Type B pancreatic cell (in vitro differentiated cells): ENCODE measurements at places on chromosomes 2 and 18. TPM values are rescaled to one million over a fixed set of nuclear protein-coding genes. Genes with fewer than 3 reads are reported as not detected.

DNA sequence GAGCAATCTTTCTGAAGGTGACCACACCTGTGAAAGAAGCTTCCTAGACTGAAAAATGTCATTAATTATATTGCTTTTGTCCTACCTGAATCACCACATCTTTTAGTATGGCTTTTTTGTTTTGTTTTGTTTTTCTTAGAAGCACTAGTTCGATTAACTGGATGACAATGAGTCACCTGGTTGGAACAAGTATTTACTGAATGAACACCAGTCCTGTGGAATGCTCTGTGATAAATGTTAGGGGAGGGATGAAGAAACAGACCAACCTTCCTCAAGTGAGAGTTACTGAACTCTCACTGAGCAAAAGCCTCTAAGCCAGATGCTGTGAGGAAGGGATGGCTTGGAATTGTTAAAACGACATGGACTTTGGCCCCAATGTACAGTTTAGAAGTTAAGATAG lies 26.8 kb upstream of the DCC start:
- no peak overlapping the region for H3K4me3 ChIP-seq
- no peaks in the 10 kb centered on the region for H3K36me3 ChIP-seq
- H3K27me3 ChIP-seq, result peaks cover 12% of the 10 kb centered on the region
- H3K4me1 ChIP-seq, result peaks cover 14% of the 10 kb centered on the region
- DNase-seq, result no peak

- H3K4me3 ChIP-seq, result no peak overlapping the region
- H3K4me1 ChIP-seq, result peaks cover 38% of the 10 kb centered on the region
- H3K27ac ChIP-seq, result peak overlapping the region; percentile 34
- peaks cover 19% of the 10 kb centered on the region for H3K36me3 ChIP-seq
- no peak for DNase-seq
These were observed 80.6 kb downstream of the NRP2 start for GRCh38 chr2:205762881-205763280.

ERMN gene
- total RNA-seq, result 1.2 and 1.6 TPM in 2 replicates

CTLA4 gene
- total RNA-seq, result not detected in 2 replicates

C2orf72 gene
- 9.9 and 16.7 TPM in 2 replicates for total RNA-seq

DNA sequence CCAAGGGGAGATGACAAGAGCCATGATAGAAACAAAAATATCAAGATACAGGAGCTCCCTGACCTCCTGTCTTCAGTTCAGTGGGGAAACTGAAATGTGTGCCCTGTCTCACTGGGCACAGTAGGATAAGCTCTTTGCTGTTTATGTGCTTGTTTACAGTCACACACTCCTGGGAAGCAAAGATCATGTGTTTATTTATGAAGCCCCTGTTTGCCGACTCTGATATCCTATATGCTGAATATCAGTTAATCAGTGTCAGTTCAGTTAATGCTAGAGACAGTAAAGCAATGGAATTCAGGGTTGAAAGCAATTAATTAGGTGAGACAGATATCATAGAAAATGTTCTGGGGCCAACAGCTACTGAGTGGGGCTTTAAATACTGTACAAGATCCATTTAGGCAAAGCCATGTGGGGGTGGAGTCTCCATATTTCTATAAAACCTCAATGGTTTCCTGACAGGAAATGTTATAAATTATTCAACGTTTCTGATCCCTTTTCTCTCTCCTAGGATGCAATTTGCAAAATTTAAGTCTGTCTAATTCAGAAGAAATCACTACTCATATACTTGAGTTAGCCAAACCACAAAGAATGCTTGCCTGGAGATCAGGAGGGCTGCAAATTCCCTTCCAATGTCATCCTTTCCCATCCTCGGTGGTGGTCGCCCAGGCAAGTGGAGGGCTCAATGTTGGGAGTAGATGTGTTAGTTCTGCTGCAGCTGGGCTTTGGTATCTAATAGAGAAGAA lies 551.3 kb downstream of the CMPK2 start:
- no peaks in the 10 kb centered on the region for H3K36me3 ChIP-seq
- H3K27me3 ChIP-seq, result no peaks in the 10 kb centered on the region
- no peak overlapping the region for H3K27ac ChIP-seq
- no peak for DNase-seq
- H3K4me3 ChIP-seq, result no peak overlapping the region
- peaks cover 23% of the 10 kb centered on the region for H3K4me1 ChIP-seq

GALM gene
- 14.0 and 16.1 TPM in 2 replicates for total RNA-seq

TTR gene
- 2,711 and 3,458 TPM in 2 replicates for total RNA-seq

DNA sequence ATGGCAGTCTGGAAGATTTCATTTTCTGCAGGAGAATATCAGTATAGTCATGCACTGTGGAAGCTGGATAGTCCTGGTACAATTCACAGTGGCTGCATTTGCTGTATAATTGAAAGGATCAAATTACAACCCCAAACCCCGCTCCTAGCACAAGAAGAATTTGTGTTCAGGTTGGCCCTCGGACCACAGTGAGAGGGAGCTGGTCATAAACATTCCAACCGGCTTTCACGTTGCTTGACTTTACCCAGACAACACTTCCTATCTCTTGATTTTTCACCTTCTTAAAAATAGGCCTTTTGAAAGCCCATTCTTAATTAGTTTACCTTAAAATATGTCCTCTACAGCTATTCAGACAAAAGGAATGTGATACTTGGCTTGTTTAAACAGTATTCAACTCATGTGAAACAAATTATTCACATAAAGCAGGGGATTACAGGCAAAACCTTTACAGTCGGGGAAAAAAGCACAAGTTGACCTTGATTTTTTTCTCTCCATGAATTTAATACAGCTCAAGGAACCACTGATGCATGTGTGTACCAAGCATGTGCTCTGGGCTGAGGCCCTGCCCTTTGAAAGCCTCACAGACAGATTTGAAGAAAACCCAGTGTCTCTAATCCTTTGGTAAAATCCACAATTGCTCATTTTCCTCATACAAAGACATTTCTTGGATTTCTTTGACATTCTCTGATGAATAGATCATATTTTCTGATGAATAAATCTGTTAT lies 143.0 kb upstream of the SOX11 start:
- peaks cover 19% of the 10 kb centered on the region for H3K4me1 ChIP-seq
- no peaks in the 10 kb centered on the region for H3K27me3 ChIP-seq
- peak overlapping the region; percentile 2 for H3K27ac ChIP-seq
- no peak for DNase-seq
- H3K4me3 ChIP-seq, result no peak overlapping the region

DNA sequence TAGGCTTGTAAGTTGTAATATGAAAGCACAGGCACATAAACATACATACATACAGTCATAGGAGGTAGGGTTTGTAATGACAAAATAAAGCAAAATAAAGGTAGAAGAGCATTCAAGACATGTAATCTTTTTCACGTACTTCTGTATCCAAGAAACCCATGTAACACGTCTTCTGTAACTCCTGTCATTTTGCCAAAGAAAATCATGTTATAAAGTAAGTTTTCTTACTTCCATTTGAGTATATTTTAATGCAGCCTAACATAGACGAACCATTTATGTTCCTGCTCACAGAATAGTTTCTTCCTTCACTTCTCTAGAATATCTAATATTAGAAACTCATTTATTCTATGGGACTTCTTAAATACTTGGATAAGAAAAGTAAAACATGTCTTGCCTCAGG lies 1884.0 kb upstream of the CELF4 start:
- no peak overlapping the region for H3K4me3 ChIP-seq
- H3K27ac ChIP-seq, result no peak overlapping the region
- no peaks in the 10 kb centered on the region for H3K36me3 ChIP-seq
- H3K27me3 ChIP-seq, result no peaks in the 10 kb centered on the region
- no peaks in the 10 kb centered on the region for H3K4me1 ChIP-seq

DNA sequence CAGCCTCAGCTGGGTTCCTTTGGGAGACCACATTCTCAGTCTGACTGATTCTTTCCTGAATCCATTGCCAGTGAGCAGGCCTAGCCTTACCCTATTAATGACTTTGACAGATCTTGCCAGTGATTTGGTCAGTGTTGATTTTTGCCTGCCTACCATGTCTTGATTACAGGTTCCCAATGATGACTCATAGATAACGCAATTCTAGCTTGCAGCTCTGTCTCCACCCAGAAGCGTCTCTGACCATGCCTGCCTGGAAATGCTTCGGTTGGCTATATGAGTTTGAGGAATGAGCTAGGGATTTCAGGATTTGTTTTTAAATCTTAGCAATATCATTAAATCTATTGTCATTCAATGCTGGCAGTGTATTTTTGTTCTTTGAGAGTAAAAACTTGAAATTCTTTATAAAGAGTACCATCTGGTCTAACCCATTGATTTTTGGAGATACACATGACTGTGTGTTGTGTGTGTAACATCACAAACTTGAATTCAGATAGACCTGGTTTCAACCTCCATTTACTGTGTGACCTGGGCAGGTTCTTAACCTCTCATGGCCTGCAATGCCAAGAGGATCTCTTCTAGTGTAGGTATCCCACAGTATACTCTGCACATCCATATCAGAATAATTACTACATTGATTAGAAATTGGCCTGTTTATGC lies 57.0 kb downstream of the CCDC150 start:
- H3K27ac ChIP-seq, result no peak overlapping the region
- H3K27me3 ChIP-seq, result no peaks in the 10 kb centered on the region
- DNase-seq, result no peak
- peaks cover 6% of the 10 kb centered on the region for H3K4me1 ChIP-seq
- no peak overlapping the region for H3K4me3 ChIP-seq
- peaks cover 5% of the 10 kb centered on the region for H3K36me3 ChIP-seq

GRCh38 chr18:57869221-57869620 lies 66.1 kb upstream of the ATP8B1 start:
- H3K4me1 ChIP-seq, result no peaks in the 10 kb centered on the region
- H3K27me3 ChIP-seq, result no peaks in the 10 kb centered on the region
- H3K36me3 ChIP-seq, result no peaks in the 10 kb centered on the region
- H3K4me3 ChIP-seq, result no peak overlapping the region

TACR1 gene
- 0.88 and 1.5 TPM in 2 replicates for total RNA-seq

INHBB gene
- total RNA-seq, result 4.9 and 7.5 TPM in 2 replicates

DNA sequence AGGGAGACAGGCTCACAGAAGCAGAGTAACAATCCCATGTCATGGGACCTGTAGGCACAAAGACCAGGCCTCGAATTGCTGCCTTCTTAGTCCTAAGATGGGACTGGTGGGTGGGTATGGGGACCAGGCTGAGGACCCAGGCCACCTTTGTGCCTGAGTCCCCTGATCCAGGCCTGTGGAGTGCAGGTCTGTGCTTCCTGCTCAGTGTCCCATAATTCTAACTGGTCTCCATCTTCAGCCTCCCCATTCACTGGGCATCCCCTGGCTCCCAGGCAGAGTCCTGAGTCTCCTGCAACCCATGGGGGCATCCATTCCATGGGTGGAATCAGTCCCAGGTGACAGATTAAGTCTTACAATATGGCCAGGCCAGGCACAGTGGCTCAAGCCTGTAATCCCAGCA lies 83.9 kb downstream of the SMAD7 start:
- H3K27ac ChIP-seq, result no peak overlapping the region
- no peak overlapping the region for H3K4me3 ChIP-seq
- H3K36me3 ChIP-seq, result no peaks in the 10 kb centered on the region
- no peak for DNase-seq
- H3K27me3 ChIP-seq, result no peaks in the 10 kb centered on the region
- peaks cover 16% of the 10 kb centered on the region for H3K4me1 ChIP-seq

GRCh38 chr2:42569116-42569711 lies 782 bp downstream of the MTA3 start:
- no peak for DNase-seq
- H3K36me3 ChIP-seq, result peaks cover 4% of the 10 kb centered on the region
- peaks cover 23% of the 10 kb centered on the region for H3K4me1 ChIP-seq
- peak overlapping the region; percentile 96 for H3K27ac ChIP-seq
- no peaks in the 10 kb centered on the region for H3K27me3 ChIP-seq
- H3K4me3 ChIP-seq, result peak overlapping the region; percentile 97

DNA sequence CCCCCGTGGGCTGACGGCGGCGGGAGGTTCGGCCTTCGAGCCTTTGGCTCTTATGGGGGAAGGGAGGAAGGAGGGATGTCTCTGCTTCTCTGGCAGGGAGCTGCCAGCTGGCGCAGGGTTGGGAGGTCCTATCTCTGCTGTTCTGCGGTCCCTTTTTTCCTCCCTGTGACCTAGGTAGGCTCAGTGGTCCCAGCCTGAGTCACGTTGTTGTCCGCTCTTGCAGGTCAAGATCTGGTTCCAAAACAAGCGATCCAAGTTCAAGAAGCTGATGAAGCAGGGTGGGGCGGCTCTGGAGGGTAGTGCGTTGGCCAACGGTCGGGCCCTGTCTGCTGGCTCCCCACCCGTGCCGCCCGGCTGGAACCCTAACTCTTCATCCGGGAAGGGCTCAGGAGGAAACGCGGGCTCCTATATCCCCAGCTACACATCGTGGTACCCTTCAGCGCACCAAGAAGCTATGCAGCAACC lies 2.5 kb downstream of the DLX1 start:
- peak overlapping the region; percentile 43 for H3K27ac ChIP-seq
- H3K4me3 ChIP-seq, result peak overlapping the region; percentile 92
- no peak for DNase-seq
- peaks cover 3% of the 10 kb centered on the region for H3K36me3 ChIP-seq
- peaks cover 24% of the 10 kb centered on the region for H3K4me1 ChIP-seq
- H3K27me3 ChIP-seq, result peaks cover 99% of the 10 kb centered on the region

DNA sequence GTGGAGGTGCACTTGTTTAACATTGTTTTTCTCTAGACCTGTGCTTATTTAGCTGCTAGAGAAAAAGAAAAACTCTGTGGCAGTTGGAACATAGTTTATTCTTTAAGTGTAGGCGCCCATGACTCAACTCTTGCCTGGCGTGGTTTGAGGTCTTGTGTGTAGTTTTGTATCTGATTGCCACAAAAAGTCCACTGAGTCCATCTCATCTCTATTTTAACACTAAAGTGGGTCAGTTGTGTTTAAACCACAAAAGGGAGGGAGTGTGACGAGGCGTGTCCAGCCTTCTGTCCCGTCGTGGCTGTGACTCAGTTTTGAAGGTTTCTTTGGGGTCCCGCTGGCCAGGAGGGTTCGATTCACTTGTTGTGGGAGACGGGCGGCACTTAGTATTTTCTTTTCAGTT lies 15.3 kb upstream of the UGT1A9 start:
- peaks cover 38% of the 10 kb centered on the region for H3K27me3 ChIP-seq
- H3K4me3 ChIP-seq, result no peak overlapping the region
- no peak overlapping the region for H3K27ac ChIP-seq

DNA sequence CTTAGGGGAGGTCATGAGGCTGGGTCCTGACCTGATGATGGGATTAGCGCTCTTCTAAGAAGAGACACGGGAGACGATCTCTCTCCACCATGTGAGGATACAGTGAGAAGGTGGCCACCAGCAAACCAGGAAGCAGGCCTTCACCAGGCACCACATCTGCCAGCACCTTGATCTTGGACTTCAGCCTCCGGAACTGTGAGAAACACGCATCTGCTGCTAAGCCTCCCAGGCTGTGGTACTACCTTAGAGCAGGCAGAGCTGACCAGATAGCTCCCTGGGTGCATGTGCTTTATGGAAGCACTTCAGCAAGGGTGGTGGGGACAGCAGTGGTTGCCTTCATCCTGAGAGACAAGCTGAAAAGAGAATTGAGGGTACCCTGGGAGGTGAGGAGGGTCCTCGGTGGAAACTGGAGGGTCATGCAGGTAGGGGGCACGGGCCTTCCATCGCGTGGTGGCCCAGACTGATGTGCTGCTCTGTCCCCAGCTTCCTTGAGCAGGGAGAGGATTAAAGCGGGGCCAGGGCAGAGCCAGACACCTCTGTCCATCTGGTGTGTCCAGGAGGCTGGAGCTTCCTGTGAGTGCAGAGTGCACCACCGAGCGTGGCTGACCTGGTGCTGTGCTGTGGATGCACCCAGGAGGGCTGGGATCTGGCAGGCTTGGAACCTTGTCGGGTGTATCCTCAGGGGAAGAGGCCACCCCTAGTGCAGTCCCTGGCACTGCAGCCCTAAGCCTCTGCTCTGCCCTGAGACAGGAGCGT lies 42.9 kb upstream of the HS6ST1 start:
- no peak overlapping the region for H3K4me3 ChIP-seq
- peak; percentile 66 for DNase-seq
- no peaks in the 10 kb centered on the region for H3K27me3 ChIP-seq
- H3K27ac ChIP-seq, result peak overlapping the region; percentile 90
- peaks cover 29% of the 10 kb centered on the region for H3K4me1 ChIP-seq

- H3K27ac ChIP-seq, result no peak overlapping the region
- H3K27me3 ChIP-seq, result peaks cover 5% of the 10 kb centered on the region
- H3K4me1 ChIP-seq, result peaks cover 21% of the 10 kb centered on the region
These were observed 53.1 kb downstream of the GREB1L start for GRCh38 chr18:21295101-21295500.
